CD8-positive, alpha-beta T cell (primary cell): ENCODE measurements at places on chromosomes 16 and 17.
A peak's percentile ranks its signal among the peaks of the same experiment; 100 is the strongest.

DNA sequence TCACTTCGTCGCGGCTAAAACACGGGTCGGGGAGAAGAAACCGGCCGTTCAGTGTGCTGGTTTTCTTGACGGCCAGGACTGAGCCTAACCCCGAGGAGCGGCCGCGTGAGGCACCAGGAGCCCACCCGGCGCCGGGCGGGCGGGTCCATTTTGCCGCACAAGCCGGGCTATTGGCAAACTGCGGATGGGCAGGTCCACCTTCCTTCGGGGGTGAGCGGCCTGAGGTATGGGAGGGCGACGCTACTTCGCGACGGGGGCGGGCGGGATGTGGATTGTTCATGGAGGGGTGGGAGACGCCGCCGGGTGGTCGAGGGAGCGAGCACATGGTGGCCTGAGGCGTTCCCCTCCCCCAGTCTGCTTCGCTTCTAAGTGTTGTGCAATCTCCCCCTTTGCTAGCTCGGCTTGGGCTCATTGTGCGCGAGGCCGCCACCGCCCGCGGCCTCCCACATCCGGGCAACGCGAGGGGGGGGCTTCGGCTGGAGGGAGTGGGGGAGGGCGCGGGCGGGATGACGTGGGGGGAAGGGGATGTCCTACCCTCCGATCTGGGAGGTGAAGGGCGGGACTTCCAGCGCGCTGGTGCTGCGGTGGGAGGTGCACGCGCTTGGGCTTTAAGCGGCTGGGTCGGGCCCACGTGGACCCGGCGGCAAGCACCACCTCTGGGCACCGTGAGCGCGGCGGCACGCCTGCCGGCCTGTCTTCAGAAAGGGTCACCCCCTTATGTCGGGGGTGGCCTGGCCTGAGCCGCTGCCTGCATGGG lies 5.9 kb upstream of the CD68 start:
- DNase-seq: peak; percentile 88

DNA sequence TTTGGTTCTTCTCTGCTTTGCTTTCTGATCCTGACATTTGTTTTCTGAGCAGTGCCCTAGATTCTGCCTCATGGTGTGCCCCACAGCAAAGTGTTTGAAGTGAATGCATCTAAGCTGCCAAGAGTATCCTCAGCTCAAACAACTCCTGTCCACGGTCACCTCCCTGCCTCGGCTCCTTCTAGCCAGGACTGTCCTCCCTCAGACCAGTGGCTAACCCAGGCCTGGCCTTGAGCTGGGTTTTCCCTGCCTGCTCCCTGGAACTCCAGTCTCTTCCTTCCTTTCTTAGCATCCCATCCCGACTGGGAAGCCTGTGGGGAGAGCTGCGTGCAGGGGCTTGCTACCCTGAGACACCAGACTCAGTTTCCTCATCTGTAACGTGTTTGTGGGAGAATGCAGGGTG lies 256.5 kb downstream of the GSG1L start:
- DNase-seq: no peak

DNA sequence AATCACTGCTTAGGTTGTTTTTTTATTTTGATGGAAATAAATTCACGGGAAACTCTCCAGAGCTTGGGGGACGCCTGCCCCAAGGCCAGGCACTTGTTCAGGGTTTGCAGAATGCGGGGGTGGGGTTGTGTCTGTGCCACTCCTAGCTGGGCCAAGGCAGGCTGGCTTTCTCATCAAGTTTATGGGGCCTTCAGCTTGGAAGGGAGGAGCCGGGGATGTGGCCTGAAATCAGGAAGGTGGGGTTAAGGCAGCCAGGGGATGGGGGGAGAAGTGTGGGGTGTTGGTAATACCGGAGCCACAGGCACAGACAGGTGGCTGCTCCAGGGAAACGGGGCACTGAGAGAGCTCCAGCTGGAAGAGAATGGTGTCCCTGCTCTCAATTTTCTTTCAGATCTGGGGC lies 1.7 kb upstream of the CHAD start:
- no peak for DNase-seq

GRCh38 chr16:88768071-88768783 lies 16.8 kb downstream of the PIEZO1 start:
- DNase-seq: no peak

- no peak for DNase-seq
These were observed 32.2 kb downstream of the ADAMTS18 start for GRCh38 chr16:77402672-77403071.

DNA sequence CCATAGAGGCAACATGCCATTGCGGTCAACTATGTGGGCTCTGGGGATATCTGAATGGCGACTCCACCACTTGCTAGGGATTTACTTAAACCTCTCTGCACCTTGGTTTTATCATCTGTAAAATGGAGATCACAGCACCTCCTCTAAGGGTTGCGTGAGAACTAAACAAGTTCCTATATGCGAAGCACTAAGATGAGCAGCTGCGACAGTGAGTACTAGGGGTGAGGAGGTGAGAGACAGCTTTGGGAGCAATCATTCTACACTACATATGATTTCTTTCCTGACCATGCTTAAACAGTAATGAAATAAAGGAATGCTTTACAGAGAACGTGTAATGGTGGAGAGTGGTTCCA lies 61.4 kb downstream of the CREBBP start:
- DNase-seq: peak; percentile 62

GRCh38 chr16:66423177-66423576 lies 3.9 kb upstream of the BEAN1 start:
- DNase-seq: no peak

DNA sequence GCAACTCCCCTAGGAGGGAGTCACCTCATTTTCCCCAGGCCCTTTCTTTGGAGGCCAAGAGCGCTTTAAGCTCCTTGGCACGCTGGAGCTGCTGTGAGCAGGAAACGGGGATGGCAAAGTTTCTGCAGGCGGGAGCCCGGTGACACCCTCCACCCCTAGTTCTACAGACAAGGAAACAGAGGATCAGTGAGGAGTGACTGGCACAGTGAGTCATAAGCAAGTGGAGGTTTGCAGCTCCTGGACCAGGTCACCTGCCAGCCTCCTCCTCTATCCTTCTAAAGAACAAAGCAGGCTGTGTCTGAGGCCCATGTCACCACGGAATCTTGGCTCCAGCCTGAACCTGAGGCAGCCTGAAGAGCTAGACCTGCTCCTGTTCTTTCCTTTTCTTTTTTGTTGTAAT lies 141.9 kb downstream of the TMEM132E start:
- no peak for DNase-seq

GRCh38 chr16:28984619-28985135 lies at the start of gene LAT:
Gene LAT (plus strand): TSS chr16:28985052. CDS start chr16:28985418, 366 bp downstream.
- DNase-seq: peak; percentile 84

DNA sequence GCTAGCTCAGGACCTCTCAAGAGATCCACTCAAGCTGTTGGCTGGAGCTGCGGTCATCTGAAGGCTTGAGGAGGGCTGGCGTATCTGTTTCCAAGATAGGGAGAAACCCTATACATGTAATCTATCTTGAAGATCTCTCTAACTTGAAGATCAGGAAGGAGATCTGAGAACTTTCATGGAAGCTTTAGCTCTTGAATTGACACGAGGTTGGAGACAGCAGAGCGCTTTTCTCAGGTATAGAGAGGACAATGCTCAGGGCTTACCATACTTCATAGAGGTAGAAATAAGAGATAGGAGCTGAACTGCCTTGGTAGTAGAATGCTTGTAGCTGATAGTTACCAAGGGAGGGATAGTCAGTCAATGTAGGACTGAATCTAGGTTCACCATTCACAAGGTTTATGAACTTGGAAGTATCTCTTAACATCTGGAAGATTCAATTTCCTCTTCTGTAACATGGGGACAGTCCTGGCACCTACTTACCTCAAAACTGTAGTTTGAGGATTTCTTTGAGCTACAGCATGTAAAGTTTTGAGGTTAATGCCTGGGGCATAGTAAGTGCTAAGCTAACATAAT lies 267.0 kb upstream of the MAF start:
- no peak for DNase-seq

- DNase-seq: no peak
These were observed 18.8 kb downstream of the ZNF652 start for GRCh38 chr17:49343273-49343672.
